Germinal center (tissue), 1 donor: ENCODE measurements at places on chromosomes 1 and 21.

DNA sequence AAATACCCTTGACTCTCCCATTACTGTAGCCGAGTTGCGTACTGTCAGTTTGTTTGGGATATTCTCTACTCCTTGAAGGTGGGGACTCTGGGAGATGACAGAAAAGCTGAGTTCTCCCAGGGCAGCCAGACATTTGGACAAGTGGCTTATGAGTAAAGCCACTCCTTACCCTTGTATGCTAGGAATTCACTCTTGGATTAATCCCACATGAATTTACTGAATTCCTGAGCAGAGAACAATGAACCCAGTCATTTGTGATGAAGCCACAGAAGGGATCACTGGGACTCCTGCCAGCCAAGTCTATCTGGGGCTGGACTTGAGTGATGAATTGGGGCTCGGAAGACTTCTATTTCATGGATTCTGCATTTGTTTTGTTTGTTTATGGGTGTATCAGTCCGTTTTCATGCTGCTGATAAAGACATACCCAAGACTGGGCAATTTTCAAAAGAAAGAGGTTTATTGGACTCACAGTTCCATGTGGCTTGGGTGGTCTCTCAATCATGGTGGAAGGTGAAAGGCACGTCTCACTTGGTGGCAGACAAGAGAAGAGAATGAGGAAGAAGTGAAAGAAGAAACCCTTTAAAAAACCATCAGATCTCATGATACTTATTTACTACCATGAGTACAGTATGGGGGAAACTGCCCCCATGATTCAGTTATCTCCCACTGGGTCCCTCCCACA is 25.1 kb downstream of the C1orf116 start:
- no peak for DNase-seq

DNA sequence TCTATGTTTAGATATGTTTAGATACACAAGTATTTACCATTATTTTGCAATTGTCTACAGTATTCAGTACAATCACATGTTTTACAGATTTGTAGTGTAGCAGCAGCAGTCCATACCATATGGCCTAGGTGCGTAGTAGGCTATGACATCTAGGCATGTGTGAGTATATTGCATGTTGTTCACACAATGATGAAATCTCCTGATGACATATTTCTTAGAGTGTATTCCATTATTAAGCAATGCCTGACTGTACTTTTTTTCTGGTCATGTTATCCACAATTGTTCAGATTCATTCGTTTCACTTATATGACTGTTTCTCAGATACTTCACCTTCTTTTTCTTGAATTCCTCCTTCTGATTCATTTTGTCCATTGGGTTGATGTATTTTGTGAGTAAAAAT is 9.9 kb upstream of the BACE2 start:
- no peak for DNase-seq

- DNase-seq, result no peak
Measured at GRCh38 chr1:13899856-13900255, 199.9 kb downstream of the PRDM2 start.

DNA sequence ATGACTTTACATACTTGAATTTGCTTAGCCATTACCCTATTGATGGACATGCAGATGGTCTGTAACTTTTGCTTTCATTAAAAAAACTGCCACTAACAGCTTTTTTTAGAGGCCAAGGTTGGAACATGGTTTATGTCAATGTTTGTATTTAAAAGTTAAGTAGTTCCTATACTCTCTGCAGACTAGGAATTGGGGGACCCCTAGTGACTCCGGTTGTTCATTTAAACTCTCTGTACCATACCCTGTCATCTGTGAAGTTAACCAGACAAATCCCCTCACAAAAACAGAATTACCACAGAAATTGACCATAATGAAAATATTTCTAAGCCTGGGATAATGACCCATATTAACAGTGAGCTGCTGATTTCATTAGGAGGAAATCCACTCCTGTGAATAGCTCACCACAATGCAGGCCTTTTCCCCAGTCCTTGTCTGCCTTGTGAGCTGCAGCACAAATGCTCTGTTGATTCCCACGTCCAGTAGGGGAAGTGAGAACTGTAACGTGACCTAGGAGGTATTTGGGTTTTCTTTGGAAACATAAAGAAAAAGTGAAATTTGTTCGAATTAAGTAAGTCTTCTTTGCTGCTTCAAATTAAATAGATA is 30.2 kb upstream of the CD101 start:
- no peak for DNase-seq
